Activated CD4-positive, alpha-beta T cell treated with anti-CD3 and anti-CD28 coated beads, Interleukin-2, Interleukin-4, amounts not matched to agents 100 ng/mL and 50 ng/mL, durations not matched to agents 16 hours and 8 hours (primary cell): ENCODE measurements at places on chromosomes 3 and 15.

- no peak for DNase-seq
Measured at GRCh38 chr3:99523431-99524127, 114.8 kb upstream of the COL8A1 start.

- no peak for DNase-seq
Measured at GRCh38 chr3:193896419-193896818, 239.5 kb upstream of the HES1 start.

DNA sequence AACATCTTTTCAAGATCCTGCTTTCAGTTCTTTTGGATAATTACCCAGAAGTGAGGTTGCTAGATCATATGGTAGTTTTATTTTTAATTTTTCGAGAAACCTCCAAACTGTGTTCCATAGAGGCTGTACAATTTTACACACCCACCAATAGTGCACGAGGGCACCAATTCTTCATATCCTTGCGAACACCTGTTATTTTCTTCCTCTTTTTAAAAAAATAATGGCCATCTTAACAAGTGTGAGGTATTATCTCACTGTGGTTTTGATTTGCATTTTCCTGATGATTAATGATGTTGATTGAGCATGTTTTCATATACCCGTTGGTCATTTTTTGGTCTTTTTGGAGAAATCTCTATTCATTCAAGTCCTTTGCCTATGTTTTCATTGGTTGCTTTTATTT is 17.6 kb upstream of the CEP152 start:
- DNase-seq, result no peak

DNA sequence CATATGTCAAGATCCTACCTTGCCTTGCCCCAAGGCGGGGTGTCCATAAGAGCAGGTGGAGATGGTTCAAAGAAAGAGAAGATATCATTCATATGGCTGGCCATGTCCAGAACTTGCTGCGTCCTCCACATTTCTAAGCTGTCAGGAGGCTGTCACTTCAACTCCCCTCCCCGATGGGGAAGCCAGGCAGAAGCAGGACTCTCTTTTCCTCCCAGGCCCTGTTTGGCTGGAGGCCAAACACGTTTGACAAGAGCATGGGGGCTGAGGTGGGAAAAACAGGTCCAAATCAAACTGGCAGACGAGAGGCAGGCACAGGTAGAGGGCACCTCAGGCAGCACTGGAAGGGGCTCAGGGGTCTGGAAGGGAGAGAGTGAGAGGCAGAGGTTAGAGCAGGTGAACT is 37.7 kb downstream of the MESD start:
- no peak for DNase-seq

DNA sequence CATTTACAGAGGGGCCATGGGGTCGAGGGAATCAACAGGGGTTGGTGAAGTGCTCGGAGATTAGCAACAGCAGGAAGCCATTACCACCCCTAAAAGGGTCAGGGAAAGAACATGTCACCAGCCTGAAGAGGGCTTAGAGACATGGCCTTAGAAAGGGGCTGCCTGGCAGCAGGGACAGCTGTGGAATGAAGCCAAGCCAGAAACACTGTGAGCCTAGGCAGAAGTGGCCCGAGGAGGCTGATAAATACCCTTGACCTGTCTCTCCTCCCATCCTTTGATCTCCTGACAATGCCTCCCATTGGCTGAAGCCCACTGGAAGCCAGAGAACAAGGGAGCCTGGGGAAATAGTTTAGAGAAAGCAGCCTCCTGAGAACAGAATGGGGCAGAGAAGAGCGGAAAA is 31.4 kb downstream of the GPD1L start:
- no peak for DNase-seq

GRCh38 chr3:58388550-58389091 is 45.0 kb downstream of the PDHB start:
- DNase-seq, result peak; percentile 29

DNA sequence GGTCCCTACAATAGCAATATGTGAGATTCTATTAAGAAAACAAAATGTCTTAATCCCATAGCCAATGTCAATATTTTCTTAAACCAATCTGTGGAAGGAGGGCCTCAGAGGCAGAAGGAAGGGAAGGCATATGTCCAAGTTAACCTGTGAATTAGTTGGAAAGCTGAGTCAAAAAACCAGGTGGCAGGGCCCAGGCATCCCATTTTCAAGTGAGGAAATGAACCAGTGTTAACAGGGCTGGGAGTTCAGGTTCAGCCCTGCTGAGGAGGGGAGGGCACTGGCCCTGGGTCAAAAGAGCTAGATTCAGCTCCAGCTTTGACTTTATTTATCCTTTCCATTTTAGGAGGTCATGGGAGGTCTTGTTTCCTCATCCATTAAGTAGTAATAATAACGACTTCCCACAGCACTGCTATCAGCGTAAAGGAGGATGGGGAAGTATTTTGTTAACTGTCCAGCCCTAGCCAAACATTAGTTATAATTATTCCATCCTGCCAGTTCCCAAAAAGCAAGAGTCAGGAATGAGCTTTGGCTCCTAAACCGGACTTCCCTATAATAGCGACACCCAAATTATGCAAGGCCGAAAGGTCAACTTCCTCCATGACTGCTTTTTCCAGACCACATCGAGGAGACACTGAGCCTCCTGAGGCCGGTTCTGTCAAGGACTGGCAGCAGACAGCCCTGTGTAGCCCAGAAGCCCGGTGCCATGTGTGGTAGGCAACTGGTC is 3.2 kb downstream of the MASP1 start:
- DNase-seq, result no peak

DNA sequence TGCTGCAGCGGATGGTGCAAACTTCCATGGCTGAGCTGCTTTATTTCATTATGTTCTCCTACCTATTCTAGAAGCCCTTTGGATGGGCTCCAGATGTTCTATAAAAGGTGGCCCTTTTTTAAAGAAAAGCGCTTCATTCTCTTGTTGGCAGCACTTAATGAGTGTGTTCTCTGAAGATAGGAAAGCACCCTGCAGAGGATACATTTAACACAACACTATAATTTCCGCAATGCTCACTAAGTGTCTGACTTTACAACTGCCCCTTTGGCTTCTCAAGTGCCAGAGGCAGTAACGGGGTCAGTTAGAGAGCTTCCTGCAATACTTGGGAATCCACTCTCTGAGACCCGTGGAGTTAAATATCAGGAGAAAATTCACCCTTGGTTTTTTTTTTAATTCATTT is 88.1 kb downstream of the MDFIC2 start:
- no peak for DNase-seq

GRCh38 chr15:90497376-90497775 is 32.3 kb upstream of the CRTC3 start:
- DNase-seq, result no peak

DNA sequence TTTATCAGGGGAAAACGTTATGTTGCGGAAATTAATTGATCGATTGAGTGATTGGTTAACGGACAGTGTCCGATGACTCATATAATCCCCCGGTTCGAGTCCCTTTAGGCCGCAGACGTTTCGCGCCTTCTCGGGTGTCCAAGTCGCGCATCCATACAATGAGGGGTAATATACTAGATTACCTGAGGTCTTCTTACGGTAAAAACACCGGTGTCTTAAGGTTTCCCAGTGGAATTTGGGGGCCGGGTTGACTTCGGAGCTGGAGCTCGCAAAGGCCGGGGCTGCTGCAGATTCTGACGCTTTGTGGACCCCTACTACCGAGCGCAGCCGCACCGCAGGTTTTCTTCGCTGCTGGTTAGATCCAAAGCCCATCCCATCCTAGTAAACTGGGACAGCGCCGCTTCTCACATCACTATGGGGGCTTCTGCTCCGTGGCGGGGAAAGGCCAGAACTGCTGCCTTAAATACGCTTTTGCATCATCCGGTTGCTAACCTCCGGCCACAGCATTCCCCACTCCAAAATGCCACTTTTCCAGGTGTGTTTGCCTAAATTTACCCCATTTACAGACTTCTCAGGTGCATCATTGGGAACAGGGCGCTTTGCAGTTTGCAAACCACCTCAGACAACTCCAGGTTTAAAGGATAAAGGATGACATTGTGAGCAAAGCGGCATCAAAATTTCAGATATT is 858 bp upstream of the SACM1L start:
- peak; percentile 47 for DNase-seq

DNA sequence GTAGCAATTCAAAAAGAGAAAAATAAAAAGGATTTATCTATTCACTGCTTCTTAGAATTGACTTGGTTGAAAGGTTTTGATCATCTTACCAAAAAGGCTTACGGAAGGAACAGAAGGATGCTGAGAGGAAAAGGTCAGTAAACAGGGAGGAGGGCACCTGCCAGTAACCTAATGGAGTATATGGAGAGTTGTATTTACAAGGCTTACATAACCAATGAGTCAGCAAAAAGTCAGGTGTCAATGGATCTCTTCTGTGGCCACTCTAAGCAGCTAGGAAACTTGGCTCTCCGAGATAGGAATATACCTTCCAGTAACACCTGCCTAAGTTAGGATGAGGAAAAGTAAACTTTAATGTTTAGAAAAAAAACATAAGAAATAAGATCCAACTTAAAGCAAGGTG is 80.5 kb upstream of the PLXND1 start:
- no peak for DNase-seq

- DNase-seq, result no peak
Measured at GRCh38 chr3:82208002-82208710, 446.7 kb upstream of the GBE1 start.

GRCh38 chr15:68385240-68385561 is 46.8 kb downstream of the ITGA11 start:
- DNase-seq, result no peak
